ENCODE measurements at places on chromosomes 12 and 14. TPM values are rescaled to one million over a fixed set of nuclear protein-coding genes. Genes with fewer than 3 reads are reported as not detected.

DNA sequence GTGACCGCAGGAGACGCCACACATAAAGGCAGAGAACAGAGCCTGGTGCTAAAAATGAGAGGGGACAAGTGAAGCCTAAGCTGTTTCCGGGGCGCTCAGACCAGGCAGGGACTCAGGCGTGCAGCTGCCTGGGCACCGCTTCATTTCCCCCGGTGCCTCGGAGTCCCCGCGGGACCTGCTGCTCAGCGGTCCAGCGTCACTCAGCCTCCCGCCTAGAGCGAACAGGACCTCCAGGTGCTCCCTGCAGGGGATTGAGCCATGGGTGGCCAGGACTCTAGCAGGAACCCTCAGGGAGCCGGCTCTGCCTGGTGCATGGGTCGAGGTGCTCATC is 31.0 kb downstream of the CCDC85C start:
- no peak for DNase-seq

TAS2R43 gene
- 0.65 TPM for polyA plus RNA-seq

LRTM2 gene
- 0.75 TPM for polyA plus RNA-seq

- DNase-seq = no peak
These were observed 33.7 kb downstream of the PARP2 start for GRCh38 chr14:20377171-20377570.

GZMH gene
- polyA plus RNA-seq = not detected

DNA sequence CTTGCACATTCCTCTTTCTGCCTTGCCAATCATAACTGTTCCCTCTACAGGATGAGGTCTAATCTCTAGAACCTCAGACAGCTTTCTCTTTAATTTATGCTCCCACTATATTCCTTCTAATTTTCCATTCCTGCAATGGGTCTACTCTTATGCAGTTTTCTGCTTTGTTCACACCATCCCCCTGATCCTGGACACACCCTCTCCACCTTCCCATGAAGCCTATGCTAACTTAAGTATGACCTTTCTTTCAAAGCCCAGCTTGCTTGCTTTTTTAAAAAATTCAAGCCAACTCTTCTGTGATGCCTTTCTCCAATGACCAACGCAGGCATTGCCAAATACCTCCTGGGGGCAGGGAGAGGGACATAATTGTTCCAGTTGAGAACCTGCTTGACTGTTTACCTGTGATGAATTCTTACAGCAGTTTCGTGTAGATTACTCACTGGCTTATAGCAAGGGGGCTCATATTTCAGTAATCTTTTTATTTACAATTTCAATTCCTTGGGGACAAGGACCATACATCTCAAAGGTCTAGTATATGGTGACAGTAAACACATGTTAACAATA is 7.8 kb downstream of the SLC38A1 start:
- DNase-seq = no peak

BMP4 gene
- polyA plus RNA-seq = 48.1 TPM

- DNase-seq = no peak
These were observed 46.1 kb downstream of the DDX11 start for GRCh38 chr12:31119803-31120211.

GRCh38 chr12:64029013-64029857 is 184.7 kb downstream of the SRGAP1 start:
- no peak for DNase-seq

Data from renal pelvis (tissue), 12 donors.